Sigmoid colon (tissue), 7 donors: ENCODE measurements at places on chromosomes 2 and 18. TPM values are rescaled to one million over a fixed set of nuclear protein-coding genes. Genes with fewer than 3 reads are reported as not detected.

GALR1 gene
- total RNA-seq, result 0.54 TPM

DNA sequence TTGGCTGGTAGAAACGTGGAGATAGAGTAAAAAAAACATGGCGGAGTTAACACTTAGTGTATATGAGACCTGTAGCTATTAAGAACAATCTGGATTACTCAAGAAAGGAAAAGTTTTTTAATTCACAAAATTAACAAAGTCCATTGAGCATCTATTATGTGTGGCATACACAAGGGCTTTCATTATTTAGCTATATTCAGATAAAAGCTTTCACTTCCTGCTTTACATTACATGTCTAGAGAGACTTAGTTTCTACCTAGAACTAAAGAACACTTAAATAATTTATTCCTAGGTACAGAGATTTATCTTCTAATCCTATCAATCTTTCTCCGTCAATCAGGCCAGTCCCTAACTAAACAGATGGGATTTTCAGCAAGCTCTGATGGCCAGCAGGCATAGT is 196.0 kb upstream of the SLC39A10 start:
- DNase-seq, result no peak

GRCh38 chr2:147001061-147001460 is 843.8 kb upstream of the ACVR2A start:
- DNase-seq, result no peak

GRCh38 chr2:217366966-217367365 is 507.1 kb upstream of the TNP1 start:
- DNase-seq, result no peak

DNA sequence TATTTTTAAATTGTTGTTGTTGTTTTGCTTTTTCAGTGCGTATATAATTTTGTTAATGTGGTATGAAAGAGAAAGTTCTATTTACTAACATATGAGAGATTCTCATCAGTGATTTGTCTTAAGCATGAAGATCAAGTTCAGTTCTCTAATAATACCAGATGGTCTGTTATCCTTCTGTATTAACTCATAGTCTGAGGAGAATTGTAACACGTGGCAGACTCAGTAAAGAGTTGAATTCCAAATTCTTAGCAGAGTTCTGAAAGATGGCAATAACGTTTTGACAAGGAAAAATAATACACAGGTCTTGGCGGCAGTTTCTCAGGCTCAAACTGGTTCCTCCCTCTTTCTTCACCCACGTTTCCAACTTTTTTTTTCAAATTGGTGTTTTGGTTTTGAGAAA is 17.2 kb upstream of the COL3A1 start:
- no peak for DNase-seq

MROH2A gene
- not detected for total RNA-seq

DNA sequence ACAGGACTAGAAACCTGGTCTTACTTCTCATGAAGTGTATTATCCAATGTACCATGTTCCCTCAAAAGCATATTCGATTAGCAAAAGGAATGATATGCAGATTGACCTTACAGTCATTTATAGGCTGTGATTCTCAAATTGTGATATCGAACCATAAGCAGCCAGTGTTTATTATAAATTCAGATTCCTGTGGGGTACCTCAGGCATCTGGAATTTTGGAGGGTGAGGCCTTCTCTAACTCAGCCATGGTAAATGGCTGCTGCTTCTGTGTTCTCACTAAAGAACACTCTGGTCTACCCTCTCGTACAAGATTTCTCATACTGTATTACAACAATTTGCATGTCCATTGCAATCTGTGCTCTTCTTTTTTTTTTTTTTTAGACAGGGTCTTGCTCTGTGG is 84.5 kb downstream of the PRPF40A start:
- DNase-seq, result no peak

- peak; percentile 13 for DNase-seq
Measured at GRCh38 chr2:71530641-71531332, 77.4 kb downstream of the DYSF start.

ARHGAP25 gene
- total RNA-seq, result 2.6 TPM

- DNase-seq, result no peak
Measured at GRCh38 chr2:25411281-25411680, 69.6 kb upstream of the DNMT3A start.

DNA sequence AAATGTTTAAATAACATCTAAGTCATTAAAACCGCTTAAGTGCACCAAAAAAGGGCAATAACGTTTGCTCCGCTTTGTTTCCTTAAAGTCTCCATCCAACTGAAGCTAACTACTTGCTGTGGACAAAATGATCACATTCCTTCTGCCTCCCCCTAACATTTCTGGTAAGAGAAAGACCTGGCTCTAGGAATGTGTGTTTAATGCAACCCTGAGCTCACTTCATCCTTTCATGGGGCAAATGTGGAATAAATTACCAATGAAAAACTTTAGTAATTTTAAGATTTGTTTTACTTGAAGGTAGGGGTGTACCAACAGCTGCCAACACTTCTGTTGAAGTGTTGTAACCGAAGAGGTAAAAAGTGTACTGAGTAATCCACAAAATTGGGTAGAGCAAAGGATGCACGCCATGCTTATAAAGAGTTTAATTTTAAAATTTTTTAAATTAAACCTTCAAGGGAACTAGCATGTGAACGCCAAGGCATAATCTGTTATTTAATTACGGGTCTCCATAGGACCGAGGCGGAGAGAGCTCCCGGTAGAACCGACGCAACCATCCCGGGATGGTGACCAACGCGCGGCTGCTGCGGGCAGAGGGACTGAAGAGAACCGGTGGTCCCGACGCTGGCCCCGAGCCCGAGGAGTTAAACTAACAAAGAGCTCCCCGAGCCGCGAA is 1.1 kb downstream of the HNRNPLL start:
- no peak for DNase-seq

- no peak for DNase-seq
Measured at GRCh38 chr18:32459361-32460101, 11.2 kb downstream of the GAREM1 start.
